ENCODE measurements at places on chromosomes 2 and 18. TPM values are rescaled to one million over a fixed set of nuclear protein-coding genes. Genes with fewer than 3 reads are reported as not detected.

The RAB17 gene
- total RNA-seq: 0.19 TPM

The RUFY4 gene
- total RNA-seq: not detected

- DNase-seq: peak; percentile 97
These were observed 391.6 kb downstream of the NBAS start for GRCh38 chr2:15169326-15170069.

DNA sequence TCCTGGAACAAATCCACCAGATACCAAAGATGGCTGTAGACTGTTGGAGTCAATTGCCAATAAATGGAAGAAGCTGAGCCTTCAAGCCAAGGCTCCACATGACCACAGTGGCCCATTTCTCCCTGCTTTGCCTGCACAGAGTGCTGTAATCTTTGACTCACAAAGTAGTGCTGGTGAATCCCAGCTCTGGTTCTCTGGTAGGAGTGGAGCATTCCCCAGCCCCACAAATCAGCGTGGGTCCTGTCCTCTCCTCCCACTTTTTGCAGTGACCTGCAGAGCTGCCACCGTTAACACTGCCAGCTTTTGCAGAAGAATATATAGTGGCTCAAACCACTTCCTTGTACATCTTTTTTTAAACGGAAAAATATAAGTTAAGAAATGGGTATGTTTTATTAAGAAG is 93.9 kb downstream of the MGAT5 start:
- no peak for DNase-seq

DNA sequence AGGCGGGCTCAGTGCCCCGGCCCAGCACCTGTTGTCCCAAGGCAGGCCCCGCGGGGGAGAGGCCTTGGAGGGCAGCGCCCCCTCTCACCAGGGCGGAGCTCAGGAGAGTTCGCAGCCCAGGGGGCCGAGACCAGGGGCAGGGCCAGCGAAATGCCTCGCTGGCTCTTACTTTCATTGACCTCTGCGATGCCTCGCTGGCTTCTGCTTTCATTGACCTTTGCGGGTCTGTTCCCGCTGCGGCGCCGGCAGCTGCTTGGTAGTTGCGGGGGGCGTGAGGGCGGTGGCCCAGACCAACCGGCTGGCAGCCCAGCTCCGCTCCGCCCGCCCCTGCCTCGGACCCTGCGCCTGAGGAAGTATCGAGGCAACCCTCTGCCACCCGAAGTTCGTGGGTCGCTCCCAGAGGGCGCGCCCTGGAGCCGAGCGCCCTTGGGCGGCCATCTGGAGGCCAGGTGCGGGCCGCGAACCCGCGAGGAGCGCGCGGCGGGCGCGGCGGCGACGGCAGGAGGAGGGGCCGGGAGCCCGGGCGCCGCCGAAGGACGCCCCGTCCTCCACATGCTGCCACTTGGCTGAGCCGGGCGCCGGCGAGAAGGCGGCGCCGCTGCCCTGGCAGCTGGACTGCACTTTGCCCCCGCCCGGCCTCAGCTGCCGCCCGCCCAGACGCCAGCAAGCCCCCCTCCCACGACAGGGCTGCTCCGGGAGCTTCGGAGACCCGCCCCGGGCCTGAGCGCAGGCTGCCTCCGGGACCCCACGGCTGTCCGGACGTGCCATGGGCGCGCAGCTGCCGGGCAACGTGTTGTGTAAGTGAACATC is 118.0 kb upstream of the MSTN start:
- DNase-seq: peak; percentile 69

DNA sequence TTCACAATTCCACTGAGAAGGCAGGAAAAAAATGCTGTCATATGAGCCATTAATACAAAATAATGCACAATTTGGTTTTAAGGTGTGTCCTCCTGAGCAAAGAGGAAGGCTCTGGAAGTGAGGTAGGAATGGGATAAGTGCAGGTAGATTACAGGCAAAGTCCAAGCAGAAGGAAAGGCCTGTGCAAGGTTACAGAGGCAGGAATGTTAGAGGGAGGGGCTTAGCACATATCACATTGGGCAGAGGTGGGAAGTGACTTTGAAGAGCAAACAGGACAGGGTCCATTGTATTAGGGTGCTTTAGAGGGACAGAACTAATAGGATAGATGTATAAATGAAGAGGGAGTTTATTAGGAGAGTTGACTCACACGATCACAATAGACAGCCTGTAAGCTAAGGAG is 14.7 kb upstream of the CLIP4 start:
- no peak for DNase-seq

DNA sequence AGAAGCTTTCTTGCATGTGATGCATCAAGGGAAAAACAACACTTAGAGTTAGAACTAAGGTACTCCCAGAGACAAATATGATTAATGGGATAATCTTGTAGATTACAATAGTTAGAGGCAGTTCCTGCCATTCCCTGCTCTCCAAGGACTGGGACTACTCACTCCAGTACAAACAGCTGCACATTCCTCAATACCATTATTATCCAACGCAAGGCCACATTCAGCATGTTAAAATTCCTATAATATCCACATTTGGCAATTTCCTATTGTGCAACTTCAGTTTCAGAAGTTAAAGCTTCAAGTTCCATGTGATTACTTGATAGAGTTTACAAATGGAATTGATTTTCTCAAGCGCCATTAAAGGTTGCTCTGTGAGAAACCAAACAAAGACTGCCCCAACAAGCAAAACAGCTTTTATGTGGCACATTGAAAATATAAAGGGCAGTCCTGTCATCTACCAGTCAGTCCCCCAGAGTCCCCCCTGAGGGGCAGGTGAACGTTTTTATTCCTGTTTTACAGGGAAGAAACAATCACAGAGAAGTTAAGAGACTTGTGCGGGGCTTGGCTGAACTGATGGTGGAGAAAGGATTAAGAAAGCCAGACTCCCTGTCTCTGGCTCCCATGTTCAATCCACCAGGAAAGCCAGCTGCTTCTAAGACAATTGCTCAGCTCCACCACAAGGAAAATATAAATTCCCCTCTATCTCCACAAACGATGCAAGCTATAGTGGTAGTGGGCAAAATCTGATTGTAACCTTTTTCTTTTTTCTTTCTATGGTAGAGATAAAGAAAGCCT is 72.6 kb downstream of the TXNL1 start:
- peak; percentile 96 for DNase-seq

All from LHCN-M2 (cell line).